ENCODE measurements at places on chromosomes 7 and 10. TPM values are rescaled to one million over a fixed set of nuclear protein-coding genes. Genes with fewer than 3 reads are reported as not detected.

- H3K27ac ChIP-seq: no peak overlapping the region
- DNase-seq: no peak
- no peaks in the 10 kb centered on the region for H3K36me3 ChIP-seq
- no peak overlapping the region for H3K4me3 ChIP-seq
- no peaks in the 10 kb centered on the region for H3K27me3 ChIP-seq
Measured at GRCh38 chr7:80520199-80520598, 8.3 kb upstream of the GNAT3 start.

GIMAP2 gene
- 6.2 TPM for total RNA-seq

ORAI2 gene
- 7.3 TPM for total RNA-seq

DNA sequence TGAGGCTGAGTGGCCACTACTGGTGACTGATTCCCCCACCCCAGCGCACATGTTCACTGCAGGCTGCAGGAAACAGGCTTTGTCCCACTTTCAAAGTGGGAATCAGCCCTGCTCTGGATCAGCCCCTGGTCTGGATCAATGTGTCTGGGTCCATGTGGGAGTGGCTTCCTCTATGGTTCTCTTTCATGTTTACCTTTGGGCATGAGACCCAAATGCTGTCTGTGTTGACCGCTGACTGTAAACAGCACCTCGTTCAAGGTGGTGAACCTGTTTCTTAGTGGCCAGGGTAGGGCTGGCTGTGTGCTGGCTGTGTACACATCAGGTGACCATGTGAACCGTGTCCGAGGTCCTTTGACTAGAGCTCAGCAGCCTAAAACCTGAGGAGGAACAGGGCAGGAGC lies 121.8 kb downstream of the CAMK1D start:
- H3K27ac ChIP-seq: no peak overlapping the region
- peaks cover 15% of the 10 kb centered on the region for H3K4me1 ChIP-seq
- no peak overlapping the region for H3K4me3 ChIP-seq
- DNase-seq: no peak
- H3K27me3 ChIP-seq: no peaks in the 10 kb centered on the region

COL26A1 gene
- 0.37 TPM for total RNA-seq

SLC26A3 gene
- not detected for total RNA-seq

GRCh38 chr7:148260599-148260998 lies 330.0 kb upstream of the C7orf33 start:
- no peak overlapping the region for H3K27ac ChIP-seq
- no peaks in the 10 kb centered on the region for H3K27me3 ChIP-seq
- H3K4me3 ChIP-seq: no peak overlapping the region
- no peak for DNase-seq
- no peaks in the 10 kb centered on the region for H3K4me1 ChIP-seq

DNA sequence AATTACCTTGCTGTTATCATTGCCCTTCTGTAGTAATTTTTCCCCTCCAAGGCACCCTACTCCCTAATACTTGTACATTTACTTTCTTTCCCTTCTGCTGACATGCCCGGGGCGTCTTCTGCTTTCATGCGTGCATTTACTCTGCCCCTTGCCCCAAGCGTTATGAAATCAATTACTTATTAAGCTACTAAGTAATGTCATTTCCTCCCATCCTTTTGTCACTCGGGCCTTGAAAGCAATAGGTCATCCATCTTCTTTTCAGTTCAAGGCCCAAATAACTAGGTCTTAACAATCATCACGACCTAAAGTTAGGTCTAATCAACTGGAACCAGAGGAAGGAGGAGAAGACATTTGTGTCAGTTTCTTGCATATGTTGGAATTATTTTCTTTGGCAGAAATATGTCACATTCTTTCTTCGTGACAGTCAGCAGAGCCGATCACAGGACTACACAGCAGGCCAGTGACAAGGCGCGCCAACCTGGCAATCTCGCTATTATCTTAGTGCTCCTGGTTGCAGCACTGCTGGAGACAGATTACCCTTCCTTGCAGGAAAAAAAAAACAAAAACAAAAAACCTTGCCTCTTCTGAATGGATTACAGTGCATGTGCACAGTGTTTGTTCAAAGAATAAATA lies 179.2 kb downstream of the RELN start:
- no peak for DNase-seq
- H3K36me3 ChIP-seq: no peaks in the 10 kb centered on the region
- no peaks in the 10 kb centered on the region for H3K27me3 ChIP-seq
- no peak overlapping the region for H3K4me3 ChIP-seq
- H3K4me1 ChIP-seq: no peaks in the 10 kb centered on the region
- no peak overlapping the region for H3K27ac ChIP-seq

PPP1R3C gene
- total RNA-seq: 7.1 TPM

- H3K27ac ChIP-seq: no peak overlapping the region
- H3K36me3 ChIP-seq: no peaks in the 10 kb centered on the region
- H3K4me1 ChIP-seq: peaks cover 4% of the 10 kb centered on the region
- no peak for DNase-seq
Measured at GRCh38 chr7:116574025-116574822, 49.4 kb downstream of the CAV1 start.

LRRC17 gene
- 1.1 TPM for total RNA-seq

DNA sequence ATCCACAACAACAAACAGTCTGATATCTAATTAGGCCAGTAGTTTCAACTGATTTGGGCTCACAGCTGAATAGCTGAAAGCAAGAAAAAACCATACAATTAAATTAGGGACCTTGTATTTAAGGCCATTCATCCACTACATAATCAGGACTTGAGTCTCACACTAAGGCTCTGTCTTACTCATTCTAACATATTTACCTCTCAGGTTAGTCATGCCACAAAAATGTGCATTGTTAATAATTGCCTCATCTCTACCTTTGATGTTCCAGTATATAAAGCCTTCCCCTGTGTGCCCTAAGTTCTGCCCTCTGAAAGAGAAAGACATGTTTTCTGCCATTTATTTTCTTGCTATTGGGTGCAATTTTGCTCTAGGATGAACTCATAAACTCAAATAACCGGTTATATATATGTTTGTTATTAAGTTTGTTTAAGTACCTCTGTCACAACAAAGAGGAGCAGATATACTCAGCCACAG lies 5.3 kb upstream of the C1GALT1 start:
- H3K4me1 ChIP-seq: no peaks in the 10 kb centered on the region
- DNase-seq: no peak
- no peaks in the 10 kb centered on the region for H3K36me3 ChIP-seq

- no peak overlapping the region for H3K4me3 ChIP-seq
- no peaks in the 10 kb centered on the region for H3K36me3 ChIP-seq
- H3K27ac ChIP-seq: peak overlapping the region; percentile 46
- no peaks in the 10 kb centered on the region for H3K4me1 ChIP-seq
- peak; percentile 39 for DNase-seq
Measured at GRCh38 chr10:11715815-11716494, 26.2 kb upstream of the ECHDC3 start.

GRCh38 chr7:79452495-79453265 lies 787 bp downstream of the MAGI2 start:
- H3K4me3 ChIP-seq: peak overlapping the region; percentile 3
- H3K27ac ChIP-seq: peak overlapping the region; percentile 62
- no peaks in the 10 kb centered on the region for H3K27me3 ChIP-seq
- no peaks in the 10 kb centered on the region for H3K36me3 ChIP-seq
- DNase-seq: peak; percentile 55

GRCh38 chr7:104275900-104276299 lies 52.5 kb upstream of the LHFPL3 start:
- H3K4me3 ChIP-seq: no peak overlapping the region
- H3K27me3 ChIP-seq: no peaks in the 10 kb centered on the region
- no peak overlapping the region for H3K27ac ChIP-seq
- no peaks in the 10 kb centered on the region for H3K36me3 ChIP-seq

DNA sequence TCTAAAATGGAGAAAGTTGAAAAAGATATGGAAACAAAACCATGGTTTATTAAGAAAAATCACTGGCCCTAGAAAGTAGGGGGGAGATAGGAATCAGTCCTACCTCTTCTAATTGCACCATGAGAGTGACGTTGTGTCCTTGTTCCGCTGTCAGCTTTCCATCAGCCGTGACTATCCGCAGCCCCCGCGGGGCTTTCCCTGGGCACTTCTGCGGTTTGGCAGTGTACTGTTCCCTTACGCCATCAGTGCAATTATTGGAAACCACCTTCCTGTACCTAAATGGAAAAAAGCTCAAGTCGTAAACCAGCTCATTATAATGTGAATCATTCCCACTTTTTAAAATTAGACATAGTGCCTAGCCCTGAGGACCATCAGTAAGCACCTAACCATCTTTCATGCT lies 512.2 kb downstream of the SORCS1 start:
- no peak overlapping the region for H3K27ac ChIP-seq
- DNase-seq: no peak
- H3K27me3 ChIP-seq: no peaks in the 10 kb centered on the region
- no peak overlapping the region for H3K4me3 ChIP-seq
- no peaks in the 10 kb centered on the region for H3K4me1 ChIP-seq
- H3K36me3 ChIP-seq: no peaks in the 10 kb centered on the region

CYP3A7 gene
- not detected for total RNA-seq

DNA sequence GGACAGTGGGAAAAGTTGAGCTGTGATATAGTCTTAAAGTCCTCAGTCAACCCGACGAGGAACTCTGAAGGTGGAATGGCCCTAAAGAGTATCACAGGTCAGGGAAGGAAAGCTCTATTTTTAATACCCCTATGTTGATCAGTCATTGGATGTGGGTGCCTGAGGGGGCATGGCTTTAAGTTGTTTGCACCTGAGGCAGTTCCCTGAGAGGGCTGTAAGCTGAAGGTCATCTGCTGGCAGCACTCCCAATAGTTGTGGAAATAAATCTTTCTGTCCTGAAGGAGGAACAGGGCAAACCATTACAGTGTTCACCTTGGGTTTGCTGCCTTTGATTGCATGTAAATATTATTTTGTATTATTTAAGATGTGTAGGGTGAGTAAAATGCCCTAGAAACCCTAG lies 17.8 kb upstream of the C1GALT1 start:
- peak; percentile 62 for DNase-seq
- no peak overlapping the region for H3K4me3 ChIP-seq
- no peak overlapping the region for H3K27ac ChIP-seq
- peaks cover 17% of the 10 kb centered on the region for H3K4me1 ChIP-seq
- H3K27me3 ChIP-seq: no peaks in the 10 kb centered on the region

GRCh38 chr10:34222359-34222758 lies 592.7 kb downstream of the PARD3 start:
- H3K27ac ChIP-seq: no peak overlapping the region
- no peaks in the 10 kb centered on the region for H3K4me1 ChIP-seq
- DNase-seq: no peak
- no peaks in the 10 kb centered on the region for H3K27me3 ChIP-seq
- no peak overlapping the region for H3K4me3 ChIP-seq

ANKRD61 gene
- not detected for total RNA-seq

GRCh38 chr10:122096705-122097104 lies 107.7 kb downstream of the TACC2 start:
- H3K4me1 ChIP-seq: no peaks in the 10 kb centered on the region
- no peaks in the 10 kb centered on the region for H3K36me3 ChIP-seq
- no peak overlapping the region for H3K27ac ChIP-seq
- no peaks in the 10 kb centered on the region for H3K27me3 ChIP-seq

GRCh38 chr7:47071866-47072265 lies 510.0 kb downstream of the TNS3 start:
- no peak for DNase-seq
- H3K4me1 ChIP-seq: peaks cover 11% of the 10 kb centered on the region
- H3K27ac ChIP-seq: no peak overlapping the region
- no peak overlapping the region for H3K4me3 ChIP-seq

DNA sequence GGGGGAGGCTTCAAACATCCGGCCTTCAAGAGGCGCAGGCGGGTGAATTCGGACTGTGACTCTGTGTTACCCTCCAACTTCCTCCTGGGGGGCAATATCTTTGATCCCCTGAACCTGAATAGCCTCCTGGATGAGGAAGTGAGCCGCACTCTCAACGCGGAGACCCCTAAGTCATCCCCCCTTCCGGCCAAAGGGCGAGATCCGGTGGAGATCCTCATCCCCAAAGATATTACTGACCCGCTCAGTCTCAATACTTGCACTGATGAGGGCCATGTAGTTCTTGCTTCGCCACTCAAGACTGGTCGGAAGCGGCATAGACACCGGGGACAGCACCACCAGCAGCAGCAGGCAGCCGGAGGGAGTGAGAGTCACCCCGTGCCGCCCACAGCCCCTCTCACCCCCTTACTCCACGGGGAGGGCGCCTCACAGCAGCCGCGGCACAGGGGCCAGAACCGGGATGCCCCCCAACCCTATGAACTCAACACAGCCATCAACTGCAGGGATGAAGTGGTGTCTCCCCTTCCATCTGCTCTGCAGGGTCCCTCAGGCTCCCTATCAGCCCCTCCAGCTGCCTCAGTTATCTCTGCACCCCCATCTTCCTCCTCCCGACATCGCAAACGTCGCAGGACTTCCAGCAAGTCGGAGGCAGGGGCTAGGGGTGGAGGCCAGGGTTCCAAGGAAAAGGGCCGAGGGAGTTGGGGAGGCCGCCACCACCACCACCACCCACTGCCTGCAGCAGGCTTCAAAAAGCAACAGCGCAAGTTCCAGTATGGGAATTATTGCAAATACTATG lies 1.1 kb downstream of the MEPCE start:
- H3K4me1 ChIP-seq: peaks cover 10% of the 10 kb centered on the region
- peak; percentile 39 for DNase-seq
- peaks cover 12% of the 10 kb centered on the region for H3K36me3 ChIP-seq

GRCh38 chr10:13991353-13991752 lies 339.4 kb downstream of the FRMD4A start:
- H3K36me3 ChIP-seq: no peaks in the 10 kb centered on the region
- H3K27me3 ChIP-seq: no peaks in the 10 kb centered on the region
- H3K27ac ChIP-seq: no peak overlapping the region

MAT1A gene
- 10.5 TPM for total RNA-seq

DNA sequence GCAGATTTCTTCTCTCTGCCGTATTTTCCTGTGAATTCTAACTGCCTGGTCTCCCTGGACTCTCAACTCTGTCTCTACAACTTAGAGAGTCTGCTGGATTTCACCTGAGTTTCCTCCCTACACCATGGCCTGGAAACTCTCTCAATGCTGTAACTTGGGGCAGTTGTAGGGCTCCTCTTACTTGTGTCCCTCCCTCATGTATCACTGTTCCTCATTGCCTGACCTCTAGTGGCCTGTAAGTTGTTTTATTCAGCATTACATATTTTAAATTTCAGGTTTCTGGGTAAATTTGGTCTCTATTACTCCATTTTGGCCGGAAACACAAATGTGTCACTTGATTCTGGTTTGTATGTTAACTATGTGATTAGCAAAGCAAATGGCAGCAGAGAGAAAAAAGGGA lies 70.9 kb downstream of the DYNC1I1 start:
- DNase-seq: no peak
- H3K36me3 ChIP-seq: no peaks in the 10 kb centered on the region
- no peak overlapping the region for H3K27ac ChIP-seq
- no peak overlapping the region for H3K4me3 ChIP-seq
- no peaks in the 10 kb centered on the region for H3K4me1 ChIP-seq

DNA sequence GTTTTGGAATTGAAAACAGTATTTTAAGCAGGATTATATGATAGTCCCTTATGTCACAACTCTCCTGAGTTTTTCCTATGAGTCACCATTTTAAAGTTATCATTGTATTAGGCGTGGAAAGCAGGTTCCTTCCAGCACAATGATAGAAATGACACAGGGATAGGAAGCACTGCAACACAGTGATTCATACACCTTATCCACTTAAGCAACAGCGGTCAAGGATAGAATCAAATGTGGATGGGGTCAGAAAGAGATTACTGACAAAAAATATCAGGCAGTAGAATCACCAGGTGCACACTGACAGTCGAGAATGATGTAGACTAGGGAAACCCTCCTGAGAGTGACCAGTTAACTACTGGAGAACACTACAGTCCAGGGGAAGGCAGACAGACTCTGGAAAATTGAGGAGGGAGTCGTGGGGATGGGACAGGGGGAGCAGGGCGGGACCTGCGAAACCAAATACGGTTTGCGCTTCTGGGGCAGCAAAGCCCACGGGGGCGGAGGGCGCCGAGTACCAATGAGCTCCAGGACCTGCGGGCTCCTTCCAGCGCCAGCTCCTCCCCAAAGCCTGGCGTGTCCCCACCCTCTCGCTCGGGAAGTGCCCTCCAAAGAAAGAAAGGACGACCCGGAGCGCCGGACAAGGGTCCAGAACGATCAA lies 479 bp downstream of the PNPLA8 start:
- DNase-seq: no peak
- H3K27me3 ChIP-seq: no peaks in the 10 kb centered on the region
- peak overlapping the region; percentile 99 for H3K27ac ChIP-seq
- peaks cover 37% of the 10 kb centered on the region for H3K4me1 ChIP-seq

Data from pancreas (tissue), 10 donors.